T-helper 2 cell (primary cell): ENCODE measurements at places on chromosomes 2 and 18.

DNA sequence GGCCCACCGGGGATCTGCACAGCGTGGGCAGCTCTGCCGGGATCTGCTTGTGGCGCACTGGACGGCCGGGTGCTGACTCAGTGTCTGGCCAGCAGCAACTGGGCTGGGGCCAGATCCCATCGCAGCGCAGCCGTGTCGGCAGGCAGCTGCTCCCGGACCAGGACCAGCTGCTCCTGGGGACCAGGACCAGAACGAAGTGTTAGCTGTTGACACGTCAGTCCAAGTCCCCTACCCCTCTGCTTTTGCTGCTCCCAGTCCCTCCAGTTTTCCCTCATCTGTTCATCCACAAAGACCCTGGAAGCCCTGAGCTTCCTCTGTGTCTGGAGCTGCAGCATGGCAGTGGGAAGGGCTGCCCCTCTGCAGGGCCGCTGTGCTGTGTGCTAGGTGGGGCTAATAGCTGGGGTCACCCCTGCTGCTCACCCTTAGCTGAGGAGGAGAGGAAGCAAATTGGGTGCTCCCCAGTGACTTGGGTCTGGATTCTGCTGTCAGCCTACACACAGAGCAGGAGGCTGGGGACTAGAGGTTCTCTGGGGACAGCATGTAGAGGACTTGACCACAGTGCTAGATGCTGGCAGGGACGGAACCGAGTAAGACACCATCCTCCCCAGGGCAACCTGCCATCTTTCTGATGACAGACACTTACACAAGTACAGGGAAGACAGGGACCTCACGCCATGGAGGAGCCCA is 16.9 kb upstream of the KIF1A start:
- no peak for DNase-seq

DNA sequence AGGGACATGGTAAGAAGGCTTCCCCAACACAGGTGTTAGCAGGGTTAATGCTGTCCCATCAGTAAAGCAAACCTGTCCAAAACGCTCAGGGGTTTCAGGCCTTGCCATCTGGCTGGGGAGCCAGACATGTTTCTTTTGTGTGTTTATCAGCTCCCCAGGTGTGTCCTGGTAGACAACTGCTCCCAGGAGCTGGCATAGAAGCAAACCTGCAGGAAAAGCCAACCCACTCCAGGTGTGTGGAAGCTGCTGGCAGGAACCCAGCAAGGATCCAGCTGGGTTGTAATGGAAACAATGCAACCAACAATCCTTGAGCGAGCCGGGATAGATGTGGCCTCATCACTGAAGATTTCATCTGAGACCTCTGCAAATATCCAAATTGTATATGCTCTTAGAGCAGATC is 123.1 kb downstream of the RAB3GAP1 start:
- no peak for DNase-seq

- no peak for DNase-seq
Observed at GRCh38 chr2:191611614-191612013, 66.3 kb upstream of the NABP1 start.

DNA sequence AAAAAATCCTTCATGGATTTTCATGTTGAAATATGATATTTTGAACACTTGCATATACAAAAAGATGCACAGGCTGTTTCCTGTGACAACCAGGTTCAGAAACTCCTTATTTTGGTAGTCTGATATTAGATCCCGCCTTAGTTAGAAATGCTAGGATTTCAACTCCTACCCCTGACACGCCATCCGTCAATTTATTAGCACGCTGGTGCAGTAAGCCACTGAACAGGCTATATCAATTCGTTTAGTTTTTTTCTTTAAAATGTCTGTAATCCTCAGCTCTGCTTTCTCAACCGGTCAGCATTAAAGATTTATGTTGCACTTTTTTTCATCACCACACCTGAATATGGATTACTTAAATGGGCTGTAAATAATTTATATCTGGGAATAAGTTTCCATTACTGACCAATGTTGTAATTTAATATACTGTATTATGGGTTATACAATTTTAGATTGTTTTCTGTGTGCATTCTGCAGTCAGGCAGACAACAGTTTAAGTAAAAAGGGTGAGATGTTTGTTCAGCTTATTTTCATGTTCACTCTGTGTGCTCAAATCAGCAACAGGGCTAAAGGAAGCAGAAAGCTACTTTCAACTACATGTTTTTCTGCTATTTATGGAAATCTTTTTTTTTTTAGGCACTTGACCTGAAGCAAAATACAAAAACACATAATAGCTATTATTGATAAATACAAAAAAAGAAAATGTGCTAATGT is 227.7 kb downstream of the ARHGAP15 start:
- no peak for DNase-seq

- DNase-seq: no peak
Observed at GRCh38 chr2:191245869-191246531, 796 bp downstream of the MYO1B start.

DNA sequence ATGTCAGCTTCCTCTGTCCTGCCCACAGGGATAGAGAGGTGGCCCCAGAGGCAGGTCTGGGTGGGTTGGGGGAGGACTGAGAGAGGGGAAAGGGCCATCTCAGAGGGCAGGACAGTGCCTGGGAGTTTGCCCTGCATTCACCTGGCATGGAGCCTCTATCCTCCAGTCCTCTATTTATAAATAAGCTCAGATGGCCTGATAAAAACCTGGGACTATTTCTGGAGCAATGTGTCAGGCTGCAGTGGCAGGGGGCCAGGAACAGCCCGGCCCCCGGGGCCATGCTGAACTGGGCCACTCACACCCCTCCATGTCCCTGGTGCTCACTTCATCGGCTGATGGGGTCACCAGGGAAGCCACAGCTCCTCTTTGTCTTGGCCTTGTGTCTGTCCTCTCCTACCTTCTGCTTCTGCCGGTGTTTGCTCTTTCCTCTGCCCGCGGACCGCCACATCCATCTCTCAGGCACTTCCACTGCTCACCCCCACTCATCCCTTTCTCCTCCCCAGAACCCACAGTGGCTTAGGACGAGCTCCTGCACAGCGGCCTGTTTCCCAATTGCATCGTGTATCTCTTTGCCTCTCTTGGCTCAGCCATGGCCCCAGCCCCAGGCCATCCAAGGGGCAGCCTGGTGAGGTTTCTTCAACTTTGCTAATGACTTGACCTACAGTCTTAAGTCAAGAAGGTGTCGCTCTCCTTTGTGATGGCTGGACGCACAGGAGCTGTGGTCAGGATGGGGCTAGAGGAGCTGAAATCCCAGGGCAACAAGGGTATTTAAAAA is 38.8 kb downstream of the SCTR start:
- no peak for DNase-seq

GRCh38 chr2:70871398-70872211 is 36.0 kb upstream of the CD207 start:
- DNase-seq: peak; percentile 65

- no peak for DNase-seq
Observed at GRCh38 chr2:60954139-60954538, 63.4 kb upstream of the PEX13 start.

DNA sequence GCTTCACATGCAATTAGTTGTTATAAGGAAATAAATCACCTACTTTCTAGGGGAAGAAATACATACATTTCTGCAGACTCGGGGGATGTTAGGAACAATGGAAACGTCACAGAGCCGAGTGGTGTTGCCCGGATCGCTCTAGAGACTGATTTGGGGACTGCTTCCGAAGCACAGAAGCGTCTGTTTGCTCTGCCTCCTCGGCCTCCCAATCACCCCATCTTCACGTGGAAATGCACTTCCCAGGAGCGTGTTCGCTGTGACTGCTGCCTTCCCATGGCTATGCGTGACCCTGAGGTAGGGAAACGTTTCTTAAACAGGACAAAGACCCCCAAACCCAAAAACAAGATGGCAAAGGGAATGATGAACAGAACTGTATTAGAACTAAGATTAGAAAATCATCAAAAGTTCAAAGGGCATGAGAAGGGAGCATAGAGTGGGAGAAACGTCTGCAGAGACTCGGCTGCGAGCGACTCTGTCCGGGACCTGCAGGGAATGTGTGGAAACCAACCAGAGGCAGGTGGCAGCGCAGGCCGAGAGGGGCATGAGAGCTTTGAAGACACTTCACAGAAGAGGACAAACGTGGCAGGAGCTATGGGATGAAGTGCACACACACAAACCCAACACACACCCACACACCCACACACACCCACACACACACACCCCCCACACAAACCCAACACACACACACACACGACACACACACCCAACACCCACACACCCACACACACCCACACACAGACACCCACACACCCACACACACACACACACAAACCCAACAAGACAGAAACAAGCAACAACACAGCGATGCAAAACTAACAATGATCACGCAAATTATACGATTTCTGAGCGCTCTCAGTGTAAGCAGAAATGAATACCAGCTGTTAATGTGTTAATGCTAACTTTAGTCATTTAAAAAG is 41.3 kb downstream of the RTP5 start:
- no peak for DNase-seq

DNA sequence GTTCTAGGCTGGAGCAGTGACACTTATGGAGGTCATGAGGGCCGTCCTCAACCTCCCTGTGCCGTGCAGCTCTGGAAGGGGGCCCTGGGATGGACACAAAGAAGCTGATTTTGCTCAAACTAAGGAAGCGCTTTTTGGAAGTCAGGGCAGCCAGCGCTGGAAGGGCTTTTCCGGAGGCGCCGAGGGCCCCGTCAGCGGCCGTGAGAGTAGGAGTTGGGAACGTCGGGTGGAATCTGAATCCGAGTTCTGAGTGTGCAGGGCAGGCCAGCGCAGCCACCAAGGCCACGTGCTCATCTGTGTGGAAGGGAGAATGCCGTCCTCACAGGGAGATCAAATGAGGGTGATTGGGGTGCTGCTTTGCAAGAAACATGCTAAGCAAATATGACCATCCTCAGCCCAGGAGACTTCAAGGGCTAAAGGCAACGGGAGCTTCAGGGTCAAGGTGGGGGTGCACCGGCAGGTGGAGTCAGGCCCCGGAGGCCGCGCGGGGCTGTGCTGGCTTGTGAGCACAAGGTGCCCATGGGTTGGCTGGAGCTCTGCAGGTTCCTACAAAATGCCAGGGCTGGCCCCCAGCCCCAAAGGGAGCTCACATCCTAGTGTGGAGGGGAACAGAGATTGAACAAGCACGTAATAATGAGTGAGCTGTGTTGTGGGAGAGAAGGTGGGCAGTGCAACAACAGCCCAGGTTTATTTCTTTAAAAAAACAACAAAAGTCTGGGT is 70.4 kb upstream of the HPCAL1 start:
- no peak for DNase-seq

- no peak for DNase-seq
Observed at GRCh38 chr18:59033974-59034373, 105.7 kb upstream of the SEC11C start.

DNA sequence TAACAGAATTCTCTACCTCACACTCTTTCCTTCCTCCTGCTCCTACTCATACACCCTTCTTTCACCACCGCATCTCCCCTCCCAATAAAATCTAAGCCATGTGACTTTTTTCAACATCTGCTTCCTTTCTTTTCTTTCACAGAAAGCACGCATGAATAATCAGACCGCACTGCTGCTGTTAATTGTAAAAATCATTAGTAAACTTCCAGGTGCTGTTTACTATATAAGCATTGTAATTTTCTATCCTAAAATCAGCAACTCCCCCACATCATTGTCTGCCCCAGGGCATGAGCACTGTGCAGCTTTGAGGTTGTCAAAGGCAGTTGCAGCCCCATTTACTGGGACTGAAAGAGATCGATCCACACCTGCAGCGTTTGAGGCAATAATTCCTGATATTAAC is 782.6 kb upstream of the ID2 start:
- DNase-seq: no peak

- no peak for DNase-seq
Observed at GRCh38 chr2:220445429-220446105, 818.1 kb downstream of the SLC4A3 start.

DNA sequence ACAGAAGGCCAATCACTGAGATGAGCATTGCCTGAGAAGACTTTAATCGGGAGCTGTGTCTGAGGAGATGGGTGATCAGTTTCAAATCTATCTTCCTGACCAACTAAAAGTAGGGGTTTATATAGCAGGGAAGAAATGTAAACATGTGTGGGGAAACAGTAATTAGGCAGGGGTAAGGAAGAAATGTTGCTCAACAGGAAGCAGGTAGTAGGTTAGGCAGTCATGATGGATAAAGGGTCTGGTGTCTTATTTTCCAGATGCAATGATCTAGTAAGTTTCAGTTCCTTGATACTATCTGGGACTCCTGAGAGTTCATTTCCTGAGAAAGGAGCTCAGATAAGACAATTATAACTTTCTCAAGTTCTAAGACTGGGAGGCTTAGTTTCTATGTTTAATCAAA is 33.8 kb upstream of the DNAJC10 start:
- no peak for DNase-seq

DNA sequence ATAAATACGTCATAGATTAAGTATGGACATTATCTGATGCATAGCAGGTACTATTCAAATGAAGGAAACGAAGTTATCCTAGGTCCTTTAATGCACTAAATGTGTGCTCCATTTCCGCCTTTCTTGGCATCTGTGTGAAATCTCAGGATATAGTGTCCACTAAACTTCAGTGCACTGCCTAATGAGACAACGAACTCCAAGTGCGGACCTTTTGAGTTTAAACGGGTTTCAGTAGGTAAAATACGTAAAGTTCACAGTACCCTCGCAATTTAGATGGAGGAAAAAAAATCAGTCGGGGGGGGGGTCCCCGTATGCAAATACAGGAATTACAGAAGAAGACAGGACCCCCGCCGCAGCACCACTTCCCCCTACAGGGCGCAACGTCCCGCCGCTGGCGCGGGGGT is 729 bp upstream of the REL start:
- DNase-seq: no peak

- no peak for DNase-seq
Observed at GRCh38 chr18:3972291-3972930, 482.7 kb downstream of the DLGAP1 start.

DNA sequence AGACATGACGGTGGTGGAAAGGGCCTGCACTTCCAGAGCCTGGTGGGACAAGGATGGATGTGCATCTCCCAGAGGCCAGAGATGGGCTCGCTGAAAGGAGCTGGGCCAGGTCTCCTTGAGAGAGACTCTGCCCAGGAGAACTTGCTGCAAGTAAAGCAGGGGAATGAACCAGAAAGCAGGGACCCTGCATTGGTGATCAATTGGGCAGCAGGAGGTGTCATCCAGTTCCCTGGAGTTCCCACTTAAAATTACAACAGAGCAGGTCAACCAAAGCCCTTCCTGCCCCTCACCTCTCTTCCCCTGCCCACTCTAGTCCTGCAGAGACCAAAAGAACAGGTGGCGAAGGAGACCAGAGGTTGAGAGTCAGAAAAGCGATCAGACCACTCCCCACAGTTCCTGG is 69.7 kb upstream of the CAB39 start:
- no peak for DNase-seq
